ENCODE measurements at places on chromosomes 2 and 18. TPM values are rescaled to one million over a fixed set of nuclear protein-coding genes. Genes with fewer than 3 reads are reported as not detected.

GRCh38 chr2:88829607-88830463 lies 138.4 kb downstream of the RPIA start:
- DNase-seq: no peak
- no peak overlapping the region for H3K4me3 ChIP-seq
- peaks cover 10% of the 10 kb centered on the region for H3K27me3 ChIP-seq
- H3K27ac ChIP-seq: no peak overlapping the region
- no peaks in the 10 kb centered on the region for H3K36me3 ChIP-seq

Gene SETBP1
- 28.8 TPM for total RNA-seq

Gene SERPINB12
- total RNA-seq: not detected

Gene LCT
- not detected for total RNA-seq

GRCh38 chr18:79755496-79756142 lies 42.1 kb upstream of the KCNG2 start:
- no peaks in the 10 kb centered on the region for H3K4me1 ChIP-seq
- H3K27ac ChIP-seq: no peak overlapping the region
- H3K27me3 ChIP-seq: no peaks in the 10 kb centered on the region
- H3K36me3 ChIP-seq: peaks cover 37% of the 10 kb centered on the region

Gene LINC00305
- total RNA-seq: not detected

Gene RAPGEF4
- 0.57 TPM for total RNA-seq

GRCh38 chr2:75268112-75268511 lies 68.8 kb upstream of the TACR1 start:
- H3K4me1 ChIP-seq: no peaks in the 10 kb centered on the region
- H3K27ac ChIP-seq: no peak overlapping the region
- no peak for DNase-seq
- H3K27me3 ChIP-seq: peaks cover under 1% of the 10 kb centered on the region
- H3K36me3 ChIP-seq: no peaks in the 10 kb centered on the region
- H3K4me3 ChIP-seq: no peak overlapping the region

GRCh38 chr2:13822365-13822764 lies 810.2 kb upstream of the LRATD1 start:
- DNase-seq: no peak
- no peak overlapping the region for H3K27ac ChIP-seq
- H3K4me1 ChIP-seq: no peaks in the 10 kb centered on the region
- no peak overlapping the region for H3K4me3 ChIP-seq

Gene GKN2
- total RNA-seq: not detected

- H3K27me3 ChIP-seq: no peaks in the 10 kb centered on the region
- peaks cover 8% of the 10 kb centered on the region for H3K4me1 ChIP-seq
- no peak for DNase-seq
- H3K4me3 ChIP-seq: no peak overlapping the region
- peaks cover 5% of the 10 kb centered on the region for H3K36me3 ChIP-seq
These were observed 136.7 kb upstream of the ZFP36L2 start for GRCh38 chr2:43363120-43363519.

DNA sequence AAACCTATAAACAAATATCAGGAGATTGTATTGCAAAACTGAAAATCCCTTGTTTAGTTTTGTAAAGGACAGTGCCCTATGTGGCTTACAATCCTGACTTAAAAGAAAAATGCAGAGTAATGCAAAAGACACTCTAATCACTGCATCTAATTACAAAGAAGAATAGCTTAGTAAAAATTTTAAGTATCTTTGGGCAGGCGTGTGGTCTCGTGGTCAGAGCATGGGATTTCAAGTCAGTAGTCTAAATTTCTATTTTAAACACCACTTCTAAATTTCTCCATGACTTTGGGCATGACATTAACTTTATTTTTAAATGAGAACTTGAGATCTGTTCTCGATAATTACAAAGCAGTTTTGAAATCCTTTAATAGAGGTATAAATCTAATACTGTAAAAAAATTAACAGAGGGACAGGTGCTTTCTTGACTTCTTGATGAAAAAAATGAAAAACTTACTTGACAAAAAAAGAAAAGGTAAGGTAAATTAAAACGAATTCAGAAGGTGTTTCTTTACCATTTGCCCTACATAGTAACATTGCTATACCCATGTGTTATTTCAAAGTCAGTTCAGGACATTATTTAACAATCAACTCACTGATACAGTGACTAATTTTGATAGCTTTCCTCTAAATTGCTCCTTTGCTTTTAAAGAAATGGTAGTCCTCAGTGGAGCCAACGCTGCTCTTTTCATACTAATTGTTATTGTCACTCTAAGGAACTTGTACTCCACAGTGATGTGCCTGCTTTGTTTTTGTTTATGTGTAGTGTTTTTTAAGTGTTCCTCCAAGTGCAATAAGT lies 17.6 kb upstream of the FTCDNL1 start:
- H3K27me3 ChIP-seq: peaks cover 11% of the 10 kb centered on the region
- no peak for DNase-seq
- H3K36me3 ChIP-seq: no peaks in the 10 kb centered on the region
- no peak overlapping the region for H3K27ac ChIP-seq
- H3K4me1 ChIP-seq: peaks cover 15% of the 10 kb centered on the region
